Suprapubic skin (tissue), 4 donors: ENCODE measurements at places on chromosomes 4 and X. TPM values are rescaled to one million over a fixed set of nuclear protein-coding genes. Genes with fewer than 3 reads are reported as not detected.
A peak's percentile ranks its signal among the peaks of the same experiment; 100 is the strongest.

Gene SPACA5
- total RNA-seq, result not detected

Gene KIAA1210
- 0.05 TPM for total RNA-seq

DNA sequence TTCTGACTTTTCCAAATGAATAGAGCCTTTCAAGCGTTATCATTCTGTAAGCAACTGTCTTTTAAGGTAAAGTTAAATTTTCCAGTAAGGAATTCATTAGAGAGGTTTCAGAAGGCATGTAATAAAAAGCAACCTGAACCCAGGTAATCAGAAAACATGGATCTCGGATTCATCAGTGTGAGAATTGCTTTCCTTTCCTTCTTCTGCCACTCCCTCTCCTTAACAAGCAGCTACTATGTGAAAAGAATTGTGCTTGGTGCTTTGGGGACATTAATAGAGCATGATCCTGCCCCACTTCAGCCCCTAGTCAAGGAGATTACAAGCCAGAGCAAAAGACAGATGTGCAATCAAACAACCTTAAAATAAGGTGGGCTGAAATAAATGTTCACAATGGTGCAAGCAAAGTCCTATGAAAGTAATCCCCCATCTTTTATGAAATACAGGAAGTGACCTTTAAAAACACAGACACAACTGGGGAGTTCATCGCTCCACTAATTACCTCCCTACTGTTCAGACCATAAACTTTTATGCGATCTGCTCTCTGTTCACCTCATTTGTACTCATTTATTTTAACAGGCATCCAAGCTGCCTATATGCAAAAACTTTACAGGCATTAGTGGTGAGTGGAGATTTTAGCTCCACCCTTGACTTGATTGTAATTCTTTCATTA is 122.9 kb upstream of the RASGEF1B start:
- DNase-seq, result no peak

Gene SYAP1
- 17.6 TPM for total RNA-seq

DNA sequence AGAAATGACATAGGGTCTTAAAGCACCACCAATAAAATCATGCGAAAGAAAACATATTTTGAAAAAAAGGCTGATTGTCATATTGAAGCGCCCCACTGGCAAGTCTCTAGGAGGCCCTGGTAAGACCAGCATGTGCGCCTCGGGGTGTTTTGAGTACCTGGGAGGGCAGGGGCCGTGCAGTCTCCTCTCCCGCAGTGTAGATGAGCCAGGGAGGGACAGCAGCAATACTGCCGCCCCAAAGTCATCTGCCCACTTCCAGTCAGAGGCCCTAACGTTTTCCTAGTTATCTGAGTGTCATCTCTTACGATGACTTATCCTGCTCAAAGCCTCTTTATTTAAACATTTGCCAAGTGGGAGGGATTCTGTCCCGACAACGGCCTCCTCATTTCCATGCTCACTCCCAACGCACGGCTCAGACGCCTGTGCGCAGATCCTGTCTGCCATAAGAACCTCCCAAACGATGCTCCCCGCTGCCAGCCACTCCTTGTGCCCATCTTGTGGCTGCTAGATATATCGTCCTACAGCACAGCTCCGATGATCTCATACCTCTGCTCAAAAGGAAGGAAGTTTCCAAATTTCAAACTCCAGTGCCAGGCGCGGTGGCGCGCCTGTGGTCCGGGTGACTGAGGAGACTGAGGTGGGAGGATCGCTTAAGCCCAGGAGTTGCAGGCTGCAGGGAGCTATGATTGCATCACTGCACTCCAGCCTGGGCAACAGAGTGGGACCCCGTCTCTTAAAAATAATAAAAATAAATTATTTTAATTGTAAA is 17.2 kb upstream of the SCRG1 start:
- DNase-seq, result peak; percentile 74

Gene SLC6A14
- total RNA-seq, result 3.8 TPM

Gene DDX60
- total RNA-seq, result 16.2 TPM

DNA sequence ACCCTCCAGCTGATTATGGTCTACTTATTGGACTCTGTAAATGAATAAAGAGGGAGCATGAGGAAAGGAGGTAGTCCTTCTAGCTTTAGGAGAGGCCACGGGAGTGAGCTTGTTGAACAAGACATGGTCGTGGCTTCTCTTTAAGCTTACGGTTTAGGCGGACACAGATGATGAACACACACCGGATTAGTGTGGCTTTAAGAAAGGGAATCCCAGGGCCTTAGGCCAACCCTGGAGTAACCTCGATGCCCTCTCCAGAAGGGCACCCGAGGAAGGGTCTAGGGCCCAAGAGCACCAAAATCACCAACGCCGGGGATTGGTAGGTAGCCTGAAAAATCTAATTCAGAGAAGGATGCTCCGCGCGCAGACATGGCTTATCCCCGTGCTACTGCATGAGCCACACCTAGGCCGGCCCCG is 39.4 kb downstream of the ERVMER34-1 start:
- no peak for DNase-seq

GRCh38 chr4:6926681-6927478 is 17.3 kb downstream of the TBC1D14 start:
- DNase-seq, result no peak

DNA sequence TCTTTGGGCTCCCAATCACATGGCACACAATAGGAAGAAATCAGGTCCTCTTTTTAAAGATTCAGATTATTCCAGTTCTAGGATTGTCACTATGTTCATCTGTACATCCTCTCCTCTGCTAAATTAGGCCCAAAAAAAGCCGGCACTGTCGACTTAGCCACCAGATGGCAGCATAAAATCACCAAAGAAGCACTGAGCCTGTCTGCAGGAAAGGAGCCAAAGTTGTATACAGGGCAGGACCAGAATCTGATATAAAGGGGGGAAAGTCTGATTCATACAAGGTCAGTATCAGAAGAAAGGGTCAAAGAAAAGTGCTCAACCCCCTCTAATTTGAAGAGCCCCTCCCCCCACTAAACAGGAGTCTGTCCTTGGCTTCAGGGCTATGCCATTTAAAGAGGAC is 292.5 kb downstream of the CHIC1 start:
- peak; percentile 77 for DNase-seq

Gene CABS1
- total RNA-seq, result not detected

DNA sequence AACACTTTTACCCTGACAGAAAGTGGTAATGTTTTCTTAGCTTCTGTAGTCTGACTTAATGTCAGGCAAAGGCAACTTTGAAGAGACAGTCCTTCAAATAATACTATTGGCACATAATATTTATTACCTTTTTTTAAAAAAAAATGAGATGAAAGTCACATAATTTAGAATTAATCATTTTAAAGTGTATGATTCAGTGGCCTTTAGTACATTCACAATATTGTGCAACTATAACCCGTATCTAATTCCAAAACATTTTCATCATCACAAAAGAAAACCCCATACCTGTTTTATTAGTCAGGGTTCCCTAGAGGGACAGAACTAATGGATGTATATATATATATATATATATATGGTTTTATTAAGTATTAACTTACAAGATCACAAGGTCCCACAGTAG is 94.8 kb upstream of the TEX13A start:
- no peak for DNase-seq

Gene PAGE2
- total RNA-seq, result not detected

- DNase-seq, result no peak
Observed at GRCh38 chr4:60155088-60155487, 1045.0 kb upstream of the ADGRL3 start.

DNA sequence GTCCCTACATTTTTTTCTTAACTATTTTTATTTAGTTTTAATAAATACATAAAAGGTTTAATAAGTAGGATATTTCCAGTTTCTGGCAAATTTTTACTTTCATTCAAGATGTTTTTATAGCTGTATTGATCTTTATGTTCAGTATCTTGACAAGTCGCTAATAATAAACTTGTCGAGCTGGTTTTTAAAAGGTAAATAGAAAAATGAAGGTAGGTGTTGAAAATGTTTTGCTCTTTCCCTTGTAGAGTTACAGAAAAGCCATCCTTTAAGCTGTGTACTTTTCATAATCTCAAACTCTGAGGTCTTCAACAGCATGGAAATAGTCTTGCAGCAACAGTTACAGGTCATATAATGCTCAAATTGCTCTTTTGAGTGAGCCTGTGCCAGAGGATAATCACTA is 52.6 kb downstream of the RS1 start:
- no peak for DNase-seq

DNA sequence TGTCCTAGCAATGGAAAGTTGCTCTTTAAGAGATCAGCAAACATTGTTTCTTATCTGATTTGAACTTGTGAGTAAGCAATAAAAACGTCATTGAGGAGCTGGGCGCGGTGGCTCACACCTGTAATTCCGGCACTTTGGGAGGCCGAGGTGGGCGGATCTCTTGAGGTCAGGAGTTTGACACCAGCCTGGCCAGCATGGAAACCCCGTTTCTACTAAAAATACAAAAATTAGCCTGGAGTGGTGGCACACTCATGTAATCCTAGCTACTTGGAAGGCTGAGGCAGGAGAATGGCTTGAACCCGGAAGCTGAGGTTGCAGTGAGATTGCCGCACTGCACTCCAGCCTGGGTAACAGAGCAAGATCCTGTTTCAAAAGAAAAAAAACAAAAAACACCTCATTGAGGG is 11.2 kb upstream of the PLAC8 start:
- no peak for DNase-seq

Gene GAGE12J
- not detected for total RNA-seq

- DNase-seq, result no peak
Observed at GRCh38 chr4:140286456-140286855, 87.0 kb upstream of the SCOC start.

Gene RAB39B
- total RNA-seq, result 0.34 TPM

- DNase-seq, result no peak
Observed at GRCh38 chrX:134713618-134714107, 55.4 kb upstream of the PLAC1 start.

GRCh38 chr4:168411318-168412150 is 68.8 kb downstream of the DDX60L start:
- no peak for DNase-seq

Gene LAMP2
- 154 TPM for total RNA-seq

DNA sequence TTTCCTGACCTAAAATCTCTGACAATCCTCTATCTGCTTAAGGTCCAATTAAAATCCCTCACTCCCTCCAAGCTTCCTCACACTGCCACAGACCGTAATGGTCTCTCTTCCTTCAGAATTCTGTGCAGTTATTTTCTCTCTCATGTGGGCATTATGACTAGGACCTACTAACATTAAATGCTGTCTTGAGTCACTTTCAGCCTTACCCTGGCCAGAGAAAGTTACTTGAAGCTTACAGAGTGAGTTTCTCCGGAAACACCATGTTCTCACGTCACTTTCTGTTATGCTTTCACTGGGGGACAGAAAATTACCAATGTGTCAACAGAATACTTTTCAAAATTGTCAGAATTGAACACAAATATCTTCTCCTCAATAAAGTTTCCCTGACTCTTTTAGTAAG is 271.8 kb downstream of the INPP4B start:
- no peak for DNase-seq

DNA sequence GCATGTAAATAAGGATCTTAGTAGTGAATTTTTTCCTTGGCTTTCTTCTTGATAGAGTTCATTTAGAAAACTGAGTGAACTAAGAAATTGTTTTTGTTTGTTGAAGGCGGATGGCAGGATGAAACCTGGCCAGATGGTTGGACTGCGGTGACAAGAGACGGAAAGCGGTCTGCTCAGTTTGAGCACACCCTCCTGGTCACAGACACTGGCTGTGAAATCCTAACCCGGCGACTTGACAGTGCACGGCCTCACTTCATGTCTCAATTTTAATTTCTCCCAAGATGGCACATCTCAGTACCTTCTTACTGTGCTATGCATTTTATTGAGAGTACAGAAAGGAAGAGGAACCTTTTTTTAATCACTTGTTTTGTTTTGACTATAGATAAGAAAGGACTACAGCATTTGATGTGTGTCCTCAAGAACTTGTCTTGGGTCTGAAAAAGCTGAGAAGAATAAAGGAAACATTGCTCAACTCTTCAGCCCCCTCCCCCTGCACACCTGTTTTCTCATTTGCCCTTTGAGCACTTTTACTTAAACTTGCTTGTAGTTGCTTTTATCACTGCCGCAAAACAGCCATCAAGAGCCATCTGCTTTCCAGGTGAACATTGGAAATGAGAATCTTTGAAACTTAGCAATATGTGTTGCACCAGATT is 27.4 kb downstream of the ADH5 start:
- DNase-seq, result no peak

DNA sequence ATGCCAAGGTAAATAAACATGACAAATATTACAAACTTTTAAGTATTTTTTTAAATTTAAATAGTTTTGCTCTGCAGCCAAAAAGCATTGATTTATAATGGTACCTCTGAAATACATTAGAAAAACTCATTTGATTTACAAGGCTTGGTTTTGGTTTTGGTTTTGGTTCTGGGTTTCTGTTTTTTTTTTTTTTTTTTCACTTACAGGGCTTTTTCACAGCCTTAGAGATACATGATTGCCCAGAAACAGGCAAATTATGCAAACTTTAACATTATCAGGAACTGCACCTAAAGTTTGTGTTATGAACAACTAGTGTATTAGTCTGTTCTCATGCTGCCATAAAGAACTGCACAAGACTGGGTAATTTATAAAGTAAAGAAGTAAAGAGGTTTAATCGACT is 196.4 kb upstream of the DDX53 start:
- DNase-seq, result no peak

DNA sequence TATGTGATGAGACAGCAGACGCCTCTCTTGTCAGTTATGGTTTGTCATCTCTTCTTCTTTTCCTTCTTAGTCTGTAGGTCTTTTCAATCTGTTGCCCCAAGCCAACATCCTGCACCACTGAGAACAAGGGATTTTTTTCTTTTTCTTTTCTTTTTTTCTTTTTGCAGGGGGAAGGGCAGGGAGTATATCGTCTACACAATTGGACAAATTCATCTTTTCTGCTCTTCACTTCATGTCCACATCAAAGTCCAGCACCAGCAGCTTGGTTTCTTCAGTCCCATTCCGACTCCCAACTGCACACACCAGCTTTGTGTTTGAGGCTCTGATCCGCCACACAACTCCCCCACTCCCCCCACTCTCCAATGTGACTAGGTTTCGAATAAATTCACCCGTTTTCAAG is 213.2 kb downstream of the FBXW7 start:
- DNase-seq, result no peak

DNA sequence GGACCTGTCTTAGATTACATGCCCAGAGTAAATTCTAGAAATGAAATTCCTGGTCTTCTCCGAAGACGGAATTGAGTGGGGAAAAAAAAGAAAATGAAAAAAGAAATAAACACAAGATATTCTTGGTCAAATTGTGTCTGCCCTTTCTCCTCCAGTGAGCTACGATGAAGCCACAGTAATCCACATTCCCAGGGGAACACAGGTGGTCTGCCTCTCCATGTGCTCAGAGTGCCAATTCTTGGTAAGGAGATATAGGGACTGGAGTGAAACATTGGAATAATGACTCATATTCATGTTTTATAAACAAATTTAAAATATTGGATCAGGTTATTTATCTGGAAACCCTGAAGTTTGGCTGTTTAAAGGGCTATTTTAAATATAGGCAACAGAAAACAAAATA is 54.2 kb upstream of the MGST2 start:
- no peak for DNase-seq
